ENCODE measurements at places on chromosomes 7 and 10.

- no peak for DNase-seq
These were observed 874.6 kb downstream of the LRMDA start for GRCh38 chr10:76305930-76306615.

DNA sequence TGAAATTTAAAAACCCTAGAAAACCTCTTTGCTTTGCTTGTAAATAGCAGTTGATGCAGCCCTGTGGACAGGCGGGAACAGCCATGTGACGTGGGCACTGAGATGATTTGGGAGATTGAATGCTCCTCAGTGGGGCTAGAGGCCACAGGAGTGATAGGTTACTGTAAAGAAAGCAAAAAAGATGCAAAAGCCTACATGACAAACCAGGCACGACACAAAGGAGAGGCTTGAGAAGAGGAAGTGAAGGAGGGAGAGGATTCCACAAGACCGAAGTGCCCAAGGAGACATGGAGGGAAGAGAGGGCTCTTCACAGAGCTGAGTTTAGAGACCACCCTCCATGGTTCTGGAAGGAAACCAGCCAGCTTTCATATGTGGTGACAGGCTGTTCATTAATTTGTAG, 25.7 kb downstream of the IKZF1 start:
- no peak for DNase-seq

- no peak for DNase-seq
These were observed 46.6 kb downstream of the ITGB1 start for GRCh38 chr10:32911285-32912016.

- no peak for DNase-seq
These were observed 33.3 kb downstream of the SNX13 start for GRCh38 chr7:17907014-17907413.

- DNase-seq, result no peak
These were observed 7.0 kb downstream of the NAT16 start for GRCh38 chr7:101172854-101173751.

DNA sequence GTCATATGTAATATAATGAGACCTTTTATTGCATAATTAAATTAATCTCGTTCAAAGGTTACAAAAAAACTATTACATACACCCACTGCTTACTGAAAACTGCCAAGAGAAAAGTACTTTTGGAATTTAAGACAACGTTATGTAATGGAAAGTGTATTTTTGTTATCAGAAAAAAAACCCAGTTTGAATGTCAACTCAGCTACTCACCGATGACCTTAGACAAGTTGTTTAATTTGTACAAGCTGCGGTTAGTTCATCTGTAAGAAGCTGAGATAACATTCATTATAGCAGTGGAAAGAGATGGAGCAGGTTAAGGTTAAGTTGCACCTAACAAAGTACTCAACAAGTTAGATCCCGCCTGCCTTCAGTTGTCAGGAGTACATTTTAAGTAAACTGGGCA, 1.1 kb downstream of the PSMA2 start:
- DNase-seq, result no peak

DNA sequence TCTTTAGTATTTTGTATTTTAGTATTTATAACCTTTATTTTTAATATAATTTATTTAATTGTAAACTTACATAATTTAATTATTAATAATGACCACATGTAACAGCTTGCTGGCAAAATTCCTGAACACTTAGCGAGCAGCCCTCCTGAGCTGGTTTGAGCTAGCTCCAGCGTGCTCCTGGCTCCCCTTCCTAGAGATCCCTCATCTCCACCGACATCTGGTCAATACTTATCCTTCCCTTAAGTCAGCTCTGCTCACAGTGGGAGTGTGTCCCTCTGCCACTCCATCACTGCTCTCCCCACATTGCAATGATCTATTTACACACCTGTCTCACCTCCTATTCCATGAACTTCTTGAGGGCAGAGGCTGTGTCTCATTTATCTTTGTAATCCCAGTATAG, 20.6 kb upstream of the TBXAS1 start:
- no peak for DNase-seq

Measured in immature natural killer cell (primary cell).